ENCODE measurements at places on chromosomes 5 and 9.

- DNase-seq = no peak
These were observed 1752.9 kb downstream of the MAT2B start for GRCh38 chr5:165258197-165258771.

DNA sequence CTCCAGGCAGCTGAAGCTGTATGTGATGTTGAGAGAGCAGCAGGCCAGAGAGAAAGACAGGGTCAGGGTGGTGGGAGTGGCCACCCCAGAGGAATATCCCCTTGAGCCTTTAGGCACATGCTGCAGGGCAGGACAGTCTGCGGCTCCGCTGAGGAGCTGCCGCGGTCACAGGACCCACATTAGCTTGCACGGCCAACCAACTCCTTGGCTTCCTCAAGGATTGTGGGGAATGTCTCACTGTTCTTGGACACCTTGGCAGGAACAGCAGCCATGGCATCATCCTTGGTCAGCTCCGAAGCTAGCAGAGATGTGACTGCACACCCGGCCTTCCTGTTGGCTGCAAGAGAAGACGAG, 27.8 kb downstream of the PCDHGC5 start:
- DNase-seq = no peak

DNA sequence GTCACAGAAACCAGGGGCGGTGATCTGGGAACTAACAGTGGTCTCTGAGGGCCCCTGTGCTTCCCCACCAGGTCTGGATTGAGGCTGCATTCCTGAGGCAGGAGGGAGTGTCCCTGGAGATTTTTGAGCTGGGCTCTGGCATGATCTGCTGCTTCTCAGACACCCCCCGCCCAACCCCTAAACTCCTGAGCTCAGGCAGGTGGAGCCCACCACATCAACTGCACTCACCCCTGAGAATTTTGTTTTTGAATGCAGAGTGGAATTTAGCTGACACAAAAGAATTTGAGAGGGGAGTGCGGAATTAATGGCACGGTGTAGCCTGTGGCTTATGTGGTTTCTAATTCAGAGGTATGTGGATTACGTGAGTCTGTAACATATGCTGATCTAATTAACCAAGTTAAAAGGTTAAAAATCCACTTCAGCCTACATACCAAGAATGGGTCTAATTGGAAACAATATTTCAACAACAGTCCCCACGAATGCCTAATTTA, 23.9 kb upstream of the CTSL start:
- no peak for DNase-seq

DNA sequence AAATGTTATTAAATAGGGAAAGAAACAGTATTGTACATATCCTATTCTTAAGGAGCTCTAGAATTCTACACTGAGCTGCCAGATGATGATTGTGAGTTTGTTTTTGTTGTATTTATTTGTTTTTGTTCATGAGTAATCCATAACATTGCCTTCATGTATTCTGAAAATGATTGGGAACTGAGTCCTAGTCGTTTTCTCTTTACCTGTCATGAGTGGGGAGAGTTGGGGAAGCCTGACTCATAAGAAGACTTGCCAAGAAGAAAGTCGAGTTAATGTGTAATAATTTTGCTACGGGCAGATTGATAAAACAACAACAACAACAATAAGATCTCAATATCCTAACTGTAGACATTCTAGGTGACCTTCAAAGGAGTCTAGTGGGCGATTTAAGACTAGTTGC, 103.8 kb downstream of the ANKRD55 start:
- DNase-seq = peak; percentile 32

DNA sequence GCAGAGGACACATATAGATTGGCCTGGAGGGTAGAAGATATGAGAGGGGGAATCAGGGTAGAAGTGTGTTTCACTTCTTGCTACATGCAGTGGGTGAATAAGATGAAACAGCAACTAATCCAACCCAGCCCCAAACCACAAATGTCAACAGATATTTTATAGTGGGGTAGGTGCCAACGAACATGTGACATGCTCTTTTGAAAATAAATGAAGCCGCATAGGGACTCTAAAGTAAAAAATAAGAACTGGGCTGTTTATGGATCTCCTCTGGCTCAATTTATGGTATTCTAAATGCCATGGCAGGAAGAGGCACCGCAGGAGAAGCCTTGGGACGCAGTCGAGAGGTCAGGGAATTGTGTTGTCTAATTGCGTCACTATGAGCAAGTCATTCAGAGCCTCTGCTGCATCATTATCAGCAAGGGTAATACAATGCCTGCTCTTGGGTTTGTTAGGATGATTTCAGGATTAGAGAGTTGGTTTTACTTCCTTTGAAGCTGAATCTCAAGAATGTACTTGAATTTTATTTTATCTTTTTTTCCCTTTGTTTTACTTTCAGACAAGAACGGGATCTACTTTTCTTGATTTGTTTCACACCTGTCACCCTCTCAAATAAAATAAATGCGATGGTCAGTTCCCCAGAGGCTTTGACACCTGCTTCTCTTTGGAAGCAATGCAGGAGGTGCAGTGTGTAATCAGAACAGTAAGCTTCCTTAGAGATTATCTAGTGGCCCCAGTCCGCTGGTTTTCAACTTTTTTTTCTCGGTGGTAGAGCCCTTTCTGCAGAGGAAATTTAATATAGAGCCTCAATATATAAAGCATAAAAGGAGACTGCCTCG, 375.6 kb upstream of the CLINT1 start:
- no peak for DNase-seq

GRCh38 chr5:93899026-93899600, 157.7 kb upstream of the POU5F2 start:
- peak; percentile 14 for DNase-seq

GRCh38 chr5:177116631-177117373, 16.8 kb upstream of the NSD1 start:
- peak; percentile 93 for DNase-seq

DNA sequence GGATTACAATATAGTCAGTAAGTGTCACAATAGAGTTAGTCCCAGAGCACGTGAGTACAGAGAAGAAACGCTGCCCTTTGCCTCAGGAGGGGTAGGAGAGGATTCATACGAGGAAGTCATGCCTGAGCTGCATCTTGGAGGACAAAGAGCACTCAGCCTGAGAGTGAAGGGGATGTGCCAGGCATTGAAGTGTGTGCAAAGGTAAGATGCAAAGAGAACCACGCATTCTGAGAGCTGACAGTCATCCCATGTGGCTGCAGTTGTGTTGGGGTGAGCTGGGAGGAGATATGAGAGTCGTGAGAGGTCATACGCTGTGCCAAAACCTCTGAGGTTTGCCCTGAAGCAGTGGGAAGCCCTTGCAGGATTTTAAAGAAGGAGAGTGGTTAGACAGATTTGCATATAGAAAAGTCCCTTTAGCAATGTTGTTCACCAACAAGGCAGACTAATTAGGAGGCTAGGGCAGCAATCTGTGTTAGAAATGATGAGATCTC, 97.5 kb downstream of the PIP5K1B start:
- peak; percentile 50 for DNase-seq

DNA sequence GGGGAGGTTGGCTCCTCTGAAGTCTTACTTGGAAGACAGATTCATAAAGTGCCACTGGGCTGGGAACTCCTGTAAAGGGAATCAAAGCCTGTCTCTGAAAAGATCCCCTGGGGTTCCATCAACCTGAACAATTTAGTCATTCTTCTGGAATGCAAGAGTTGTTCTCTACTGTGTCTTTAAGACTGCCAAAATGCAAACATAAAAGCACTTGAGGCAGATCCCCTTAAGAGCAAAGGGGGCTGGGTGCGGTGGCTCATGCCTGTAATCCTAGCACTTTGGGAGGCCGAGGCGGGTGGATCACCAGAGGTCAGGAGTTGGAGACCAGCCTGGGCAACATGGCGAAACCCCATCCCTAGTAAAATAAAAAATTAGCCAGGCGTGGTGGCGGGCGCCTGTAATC, 16.7 kb downstream of the CDKN2AIPNL start:
- no peak for DNase-seq

DNA sequence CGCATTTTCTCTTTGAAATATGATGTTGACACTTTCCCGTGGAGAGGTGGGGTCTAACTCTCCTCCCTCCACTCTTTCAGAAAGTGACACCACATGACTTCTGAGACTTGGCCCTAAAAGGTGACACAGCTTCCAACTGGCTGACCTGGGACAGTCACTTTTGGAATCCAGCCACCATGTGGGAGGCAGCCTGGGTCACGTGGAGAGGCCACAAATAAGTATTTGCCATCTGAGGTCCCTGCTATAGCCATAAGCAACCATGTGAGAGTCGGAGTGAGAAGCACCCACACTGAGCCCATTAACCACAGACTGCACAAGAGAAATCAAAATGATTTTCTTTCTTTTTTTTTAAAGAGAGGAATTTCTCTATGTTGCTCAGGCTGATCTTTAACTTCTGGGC, 4.1 kb upstream of the PHYKPL start:
- no peak for DNase-seq

DNA sequence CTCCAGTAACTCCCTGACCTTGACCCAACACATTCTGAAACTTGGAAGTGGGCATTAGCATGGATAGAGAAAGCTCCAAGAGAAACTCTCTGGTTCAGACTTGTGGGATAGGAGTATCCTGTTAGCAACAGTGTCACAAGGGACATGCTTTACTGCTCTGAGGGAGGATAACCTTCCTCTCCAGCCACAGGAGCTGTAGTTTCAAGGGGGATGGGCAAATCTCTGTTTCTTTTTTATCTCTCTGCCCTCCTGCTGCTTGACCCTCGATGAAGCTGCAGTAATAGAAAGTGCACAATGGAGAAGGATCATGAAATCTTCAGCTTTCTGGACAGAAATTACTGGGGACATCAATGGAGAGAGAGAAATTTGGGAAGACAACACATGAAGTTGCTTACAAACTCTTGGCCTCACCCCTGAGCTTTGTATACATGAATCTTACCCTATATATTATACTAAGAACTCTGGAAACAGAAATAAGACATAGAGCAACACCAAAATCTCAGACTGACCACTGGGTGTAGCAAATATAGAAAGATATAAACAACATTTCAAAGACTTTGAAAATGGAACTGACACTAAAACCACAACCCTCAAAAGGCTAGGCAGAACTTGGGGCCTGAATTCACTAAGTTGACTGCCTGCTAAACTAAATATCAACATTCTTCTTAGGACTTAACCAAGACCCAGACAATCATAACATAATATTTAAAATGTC, 471.0 kb upstream of the MEF2C start:
- DNase-seq = no peak

DNA sequence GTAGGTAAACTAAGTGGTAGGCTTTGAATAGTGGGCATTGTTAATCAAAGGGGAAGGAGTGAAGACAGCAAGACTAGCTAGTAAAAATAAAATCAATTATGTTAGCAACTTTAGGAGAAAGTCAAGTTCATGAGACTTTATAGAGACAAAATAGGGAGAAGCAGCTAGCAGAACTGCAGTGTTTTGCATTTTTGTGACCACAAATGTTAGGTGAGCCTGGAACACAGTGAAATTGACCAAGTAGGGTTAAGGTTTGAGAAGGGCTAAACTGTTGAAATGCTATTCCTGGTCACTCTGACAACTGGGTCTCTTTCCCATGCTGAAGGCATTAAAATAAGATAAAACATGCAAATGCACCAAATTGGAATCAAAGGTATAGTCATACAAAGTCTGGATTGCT, 13.0 kb downstream of the SEC61B start:
- DNase-seq = no peak

GRCh38 chr9:73531658-73532057, 380.0 kb downstream of the ANXA1 start:
- DNase-seq = no peak

- DNase-seq = no peak
These were observed 1.8 kb downstream of the OLFML2A start for GRCh38 chr9:124778575-124779367.

- DNase-seq = peak; percentile 25
These were observed 9.1 kb upstream of the MVB12B start for GRCh38 chr9:126317513-126317912.

DNA sequence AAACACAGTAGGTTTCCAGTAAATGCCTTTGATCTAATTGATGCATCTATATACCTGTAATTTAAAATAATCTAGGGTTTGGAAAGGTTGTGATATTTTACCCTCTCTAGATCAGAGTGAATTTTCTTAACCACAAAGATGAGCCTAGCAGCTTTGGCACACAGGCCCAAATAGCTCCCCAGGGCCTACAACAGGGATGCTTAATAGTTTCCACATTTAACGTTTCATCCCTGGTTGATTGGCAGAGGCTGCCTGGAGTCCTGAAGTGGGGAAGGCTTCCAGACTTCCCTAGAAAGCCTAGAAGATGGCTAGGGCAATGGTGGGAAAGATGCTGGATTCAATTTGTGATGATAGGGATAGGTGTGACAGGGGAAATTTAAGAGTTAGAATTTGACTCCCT, 206.6 kb downstream of the NSG2 start:
- DNase-seq = no peak

DNA sequence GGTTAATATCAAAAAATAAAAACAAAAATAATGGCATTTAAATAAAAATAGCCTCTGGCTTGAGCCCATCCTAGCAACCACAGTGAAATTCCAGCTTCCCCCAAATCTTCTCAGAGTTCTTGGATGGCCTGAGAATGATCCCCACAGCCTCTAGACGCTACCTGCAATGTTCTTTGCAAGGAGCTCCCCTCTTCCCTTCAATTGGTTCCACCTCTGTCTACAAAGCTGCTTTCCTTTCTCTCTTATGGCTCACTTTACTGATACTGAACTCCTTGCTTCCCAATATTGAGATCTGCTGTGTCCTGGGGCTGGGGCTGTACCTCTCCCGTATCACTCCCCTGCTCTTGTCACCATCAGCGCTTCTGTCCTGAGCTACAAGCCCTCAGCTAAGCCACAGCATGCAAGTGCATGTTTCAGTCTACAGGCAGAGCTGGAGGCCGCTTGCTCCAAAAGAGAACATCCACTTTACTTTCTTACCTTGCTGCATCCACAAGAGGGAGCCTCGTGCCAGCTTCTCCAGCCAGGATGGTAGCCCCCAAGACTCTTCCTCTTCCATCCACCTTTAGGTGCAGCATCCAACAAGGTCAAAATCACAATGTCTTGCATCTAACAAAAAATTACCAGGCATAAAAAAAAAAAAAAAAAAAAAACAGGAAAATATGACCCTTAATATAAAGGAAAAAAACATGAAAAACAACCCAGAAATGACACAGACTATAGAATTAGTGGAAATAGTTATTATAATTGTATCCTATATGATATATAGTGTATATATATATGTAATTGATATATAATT, 57.4 kb upstream of the PRSS3 start:
- DNase-seq = peak; percentile 41

- DNase-seq = no peak
These were observed 471.5 kb downstream of the ZNF608 start for GRCh38 chr5:124274949-124275348.

DNA sequence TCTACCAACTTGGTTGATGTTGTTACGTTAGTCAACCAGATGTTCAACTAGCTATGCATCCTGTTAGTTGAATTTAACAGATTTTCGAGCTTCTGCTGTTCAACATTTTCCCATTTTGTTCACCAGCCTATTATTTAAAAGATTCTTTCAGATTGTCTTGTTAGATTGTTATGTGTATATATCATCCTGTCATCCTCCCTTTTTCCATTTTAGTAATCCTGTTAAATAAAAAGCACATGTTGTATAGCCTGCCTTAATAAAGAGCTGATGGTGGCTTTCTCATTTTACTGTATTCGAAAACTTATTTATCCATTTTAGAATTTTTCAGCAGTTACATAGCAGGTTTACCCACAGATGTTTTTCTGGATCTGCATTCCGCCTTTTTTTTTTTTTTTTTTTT, 4.3 kb downstream of the TMEFF1 start:
- DNase-seq = no peak

All from activated CD4-positive, alpha-beta T cell treated with anti-CD3 and anti-CD28 coated beads, Interleukin-10, Interleukin-2, amounts not matched to agents 100 ng/mL and 50 ng/mL, durations not matched to agents 16 hours and 8 hours (primary cell).